ENCODE measurements at places on chromosomes 12 and 14.

DNA sequence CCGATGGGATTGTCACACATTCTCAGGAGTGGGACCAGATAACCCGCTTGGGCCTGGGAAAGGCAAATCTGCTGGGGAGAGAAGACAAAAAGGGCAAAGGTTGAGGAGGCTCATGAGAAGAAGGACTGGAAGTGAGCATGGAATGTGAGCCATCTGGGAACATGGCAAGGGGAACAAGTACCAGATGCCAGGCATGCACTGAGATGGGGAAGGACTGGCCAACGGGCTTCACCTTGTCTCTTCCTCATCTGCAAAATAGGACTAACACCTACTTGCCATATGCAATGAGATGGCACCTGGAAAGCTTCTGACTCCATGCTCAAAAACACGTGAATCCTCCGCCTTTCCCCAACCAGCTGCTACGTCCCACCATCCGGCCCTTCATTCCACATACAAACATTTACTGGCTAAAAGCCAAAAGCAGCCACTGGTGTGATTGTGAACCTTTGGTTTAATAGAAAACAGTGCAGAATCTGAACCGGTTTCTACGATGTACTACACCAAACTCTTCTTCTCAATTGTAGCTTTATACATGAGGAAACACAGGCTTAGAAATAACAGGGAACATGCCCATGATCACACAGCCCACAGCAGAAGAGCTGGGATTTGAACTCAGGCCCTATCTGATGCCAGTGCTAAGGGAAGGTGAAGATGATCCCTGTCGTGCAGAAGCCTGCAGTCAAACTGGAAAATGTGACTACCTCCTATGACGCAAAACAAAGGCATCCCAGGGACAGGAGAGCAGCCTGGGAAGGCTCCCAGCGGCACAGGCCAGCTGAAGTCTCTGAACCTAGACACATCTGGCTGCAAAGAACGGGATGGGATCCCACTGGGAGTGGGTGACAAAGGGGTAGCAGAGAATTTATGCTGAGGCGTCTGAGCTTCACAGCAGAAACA, 112.1 kb downstream of the TTC7B start:
- no peak for DNase-seq

- no peak for DNase-seq
Measured at GRCh38 chr12:49346659-49347310, at the start of gene DNAJC22. Gene DNAJC22, plus strand, starts transcription at chr12:49346888. Its CDS starts 1,985 bp downstream, at chr12:49348873.

- DNase-seq, result no peak
Measured at GRCh38 chr12:58349161-58349560, 407.8 kb downstream of the ATP23 start.

GRCh38 chr12:27505761-27506160, 18.2 kb upstream of the PPFIBP1 start:
- DNase-seq, result no peak

- DNase-seq, result peak; percentile 47
Measured at GRCh38 chr14:21093769-21094681, 4.4 kb downstream of the ZNF219 start.

- DNase-seq, result no peak
Measured at GRCh38 chr12:115632308-115632707, 645.2 kb downstream of the MED13L start.

GRCh38 chr14:72588521-72588920, 305.4 kb downstream of the DPF3 start:
- no peak for DNase-seq

- DNase-seq, result no peak
Measured at GRCh38 chr14:104320611-104321086, 182.3 kb downstream of the KIF26A start.

GRCh38 chr12:120705618-120706017, 4.6 kb upstream of the UNC119B start:
- DNase-seq, result no peak

GRCh38 chr12:23944067-23944466, 5.4 kb downstream of the SOX5 start:
- no peak for DNase-seq

DNA sequence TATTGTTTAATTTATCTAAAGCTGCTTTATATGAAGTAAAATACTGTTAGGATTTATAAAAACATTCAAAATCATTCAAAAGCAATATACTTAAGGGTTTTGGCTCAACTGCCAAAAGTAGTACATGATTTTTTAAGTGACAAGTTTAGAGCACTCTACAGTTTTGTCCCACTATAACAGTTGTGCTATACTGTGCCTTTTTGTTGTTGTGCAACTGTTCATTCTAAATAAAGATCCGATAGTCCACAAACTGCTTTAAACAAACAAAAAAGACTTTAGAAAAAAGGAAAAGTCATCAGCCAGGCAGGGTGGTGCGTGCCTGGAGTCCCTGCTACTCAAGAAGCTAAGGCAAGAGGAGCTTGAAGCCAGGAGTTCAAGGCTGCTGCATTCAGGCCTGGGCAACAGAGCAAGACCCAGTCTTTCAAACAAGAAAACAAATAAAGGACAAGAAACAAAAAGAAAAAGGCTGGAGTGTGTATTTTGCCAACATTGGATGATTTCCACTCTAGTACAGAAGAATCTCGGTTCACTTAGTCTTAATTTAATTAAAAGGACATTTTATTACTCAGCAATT, 7.3 kb downstream of the C2CD5 start:
- DNase-seq, result peak; percentile 11

GRCh38 chr14:54211551-54212308, 185.1 kb upstream of the CDKN3 start:
- DNase-seq, result peak; percentile 81

Measured in mesenchymal stem cell (in vitro differentiated cells and primary cell).